ENCODE measurements at places on chromosomes 3 and 15. TPM values are rescaled to one million over a fixed set of nuclear protein-coding genes. Genes with fewer than 3 reads are reported as not detected.
A peak's percentile ranks its signal among the peaks of the same experiment; 100 is the strongest.

DNA sequence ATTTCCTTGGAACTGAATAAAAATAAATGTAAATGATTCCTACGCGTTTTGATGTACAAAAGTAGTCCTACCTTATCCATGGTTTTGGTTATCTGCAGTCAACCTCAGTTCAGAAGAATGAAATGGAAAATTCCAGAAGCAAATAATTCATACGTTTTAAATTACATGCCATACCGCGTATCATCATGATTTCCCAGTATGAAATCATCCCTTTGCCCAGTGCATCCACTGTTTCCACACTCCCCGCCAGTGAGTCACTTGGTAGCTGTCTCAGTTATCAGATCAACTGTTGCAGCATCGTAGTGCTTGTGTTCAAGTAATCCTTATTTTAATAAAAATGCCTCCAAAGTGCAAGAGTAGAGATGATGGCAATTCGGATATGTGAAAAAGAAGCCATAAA lies 9.1 kb upstream of the MFSD1 start:
- DNase-seq: peak; percentile 84

- DNase-seq: no peak
Observed at GRCh38 chr15:90743407-90743806, 26.3 kb downstream of the BLM start.

DNA sequence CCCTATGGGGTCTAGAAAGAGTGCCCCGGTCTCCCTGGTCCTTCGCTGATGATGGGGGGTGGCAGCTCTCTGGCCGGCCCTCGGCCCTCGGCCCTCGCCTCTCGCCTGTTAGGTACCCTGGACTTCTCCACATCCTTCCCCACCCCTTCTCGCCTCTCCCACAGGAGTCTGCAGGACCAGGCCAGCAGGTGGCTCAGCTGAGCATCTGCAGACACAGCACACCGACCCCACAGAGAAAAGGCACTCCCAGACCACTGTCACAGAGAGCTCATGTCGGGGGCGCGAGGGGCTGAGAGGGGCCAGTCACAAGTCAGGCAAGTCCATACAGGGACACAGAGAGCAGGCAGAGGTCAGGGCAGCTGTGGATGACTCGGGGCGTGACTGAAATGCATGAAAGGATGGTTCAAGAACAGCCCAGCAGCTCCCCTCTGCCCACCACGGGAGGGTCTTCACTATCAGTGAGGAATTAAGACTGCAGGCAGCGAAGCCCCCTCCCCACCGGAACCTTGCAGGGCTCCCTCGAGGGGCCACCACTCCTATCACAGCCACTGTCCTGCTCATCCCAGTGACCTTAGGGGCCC lies 181.7 kb upstream of the NSMCE3 start:
- DNase-seq: no peak

- DNase-seq: no peak
Observed at GRCh38 chr3:124201786-124202185, 209.9 kb upstream of the ROPN1 start.

Gene NPAP1
- not detected for total RNA-seq

DNA sequence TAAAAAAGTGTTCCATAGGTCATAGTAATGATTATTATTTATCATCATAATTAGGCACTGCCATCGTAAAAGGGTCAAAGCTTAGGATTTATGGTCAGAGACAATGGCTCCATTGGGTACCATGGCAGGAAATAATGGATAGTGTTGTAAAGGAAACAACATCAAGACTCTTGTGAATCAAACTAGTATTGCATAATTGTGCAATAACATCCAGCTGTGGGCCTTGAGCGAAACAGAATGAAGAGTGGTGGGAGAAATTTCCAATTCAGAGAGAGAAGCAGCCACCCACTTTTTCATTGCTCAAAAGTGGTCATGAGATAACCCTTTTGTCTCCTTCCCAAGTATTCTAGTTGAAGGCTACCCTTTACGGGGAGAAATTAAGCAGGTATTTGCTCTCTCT lies 61.7 kb downstream of the ALDH1A2 start:
- DNase-seq: no peak

GRCh38 chr15:56252386-56252785 lies 8.7 kb upstream of the RFX7 start:
- no peak for DNase-seq

DNA sequence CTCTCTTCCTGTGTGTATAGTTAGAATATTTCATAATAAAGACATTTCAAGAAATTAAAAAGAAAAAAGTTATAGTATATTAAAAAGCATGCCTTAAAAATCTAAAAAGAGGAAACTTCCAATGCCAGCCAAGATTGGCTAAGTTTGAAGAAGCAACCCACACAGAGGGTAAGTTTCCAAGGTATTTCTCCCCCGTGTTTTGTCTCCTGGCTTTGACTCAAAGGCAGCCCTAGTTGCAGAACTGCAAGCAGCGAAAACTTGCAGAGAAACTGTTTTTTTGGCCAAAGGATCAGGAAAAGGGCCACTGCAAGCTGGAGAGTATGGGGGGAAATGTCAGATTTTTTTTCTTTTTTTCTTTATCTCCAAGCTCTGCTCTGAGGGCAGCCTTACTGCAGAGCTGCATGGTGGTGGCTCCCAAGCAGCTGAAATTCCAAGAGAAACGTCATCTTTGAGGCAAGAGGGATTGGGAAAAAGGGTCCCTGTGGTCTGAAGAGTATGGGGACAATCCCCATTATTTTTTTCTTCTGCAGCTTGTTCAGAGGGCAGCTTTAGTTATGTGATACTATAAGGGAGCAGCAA lies 23.0 kb downstream of the HACL1 start:
- DNase-seq: no peak

GRCh38 chr3:57184526-57184925 lies 15.3 kb downstream of the HESX1 start:
- no peak for DNase-seq

Gene RCCD1
- total RNA-seq: 11.0 TPM

Gene FAM131A
- 0.62 TPM for total RNA-seq

Gene TRPM1
- total RNA-seq: 0.05 TPM

GRCh38 chr15:86876387-86876944 lies 796.8 kb downstream of the AGBL1 start:
- DNase-seq: no peak

DNA sequence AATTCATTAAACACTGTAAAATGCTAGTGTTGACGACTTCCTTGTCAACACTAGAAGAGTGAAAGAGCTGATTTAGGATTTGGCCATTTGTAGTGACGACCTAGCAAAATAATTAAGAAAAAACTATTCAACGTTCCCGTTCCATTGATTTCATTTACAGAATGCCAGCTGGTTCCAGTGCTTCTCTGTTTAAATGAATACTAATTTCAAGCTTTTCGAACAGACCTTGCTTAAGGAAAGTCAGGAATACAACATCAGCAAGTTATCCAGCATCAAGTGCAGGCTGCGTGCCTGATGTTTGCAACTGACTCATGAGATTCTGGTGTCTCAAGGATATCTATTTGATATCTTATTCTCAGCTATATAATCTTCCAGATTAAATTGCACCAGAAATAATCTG lies 98.4 kb upstream of the BHLHE40 start:
- no peak for DNase-seq

DNA sequence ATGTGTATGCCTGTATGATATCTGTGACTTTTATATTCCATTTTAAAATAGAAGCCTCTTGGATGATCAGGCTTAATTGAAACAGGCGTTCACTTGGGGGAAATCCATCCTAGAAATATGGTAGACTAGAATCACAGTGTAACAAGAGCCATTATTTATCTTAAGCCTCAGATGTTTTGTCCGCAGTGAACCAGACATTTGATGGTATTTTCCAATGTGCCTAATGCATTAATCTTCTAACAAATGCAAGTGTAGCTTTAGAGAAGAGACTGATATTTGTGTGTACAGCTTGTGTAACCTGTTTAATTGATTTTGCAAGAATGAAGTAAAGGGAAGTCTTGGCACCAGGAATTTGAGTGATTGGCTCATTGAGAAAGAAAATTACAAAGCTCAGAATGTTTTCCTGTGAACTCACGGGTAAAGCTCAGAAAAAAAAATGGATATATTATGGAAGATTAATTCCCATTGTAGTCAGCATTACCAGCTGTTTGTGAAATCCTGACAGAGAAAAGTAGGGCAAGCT lies 155.7 kb downstream of the SV2B start:
- no peak for DNase-seq

Gene MUC4
- not detected for total RNA-seq

Gene SIDT1
- total RNA-seq: 0.02 TPM

DNA sequence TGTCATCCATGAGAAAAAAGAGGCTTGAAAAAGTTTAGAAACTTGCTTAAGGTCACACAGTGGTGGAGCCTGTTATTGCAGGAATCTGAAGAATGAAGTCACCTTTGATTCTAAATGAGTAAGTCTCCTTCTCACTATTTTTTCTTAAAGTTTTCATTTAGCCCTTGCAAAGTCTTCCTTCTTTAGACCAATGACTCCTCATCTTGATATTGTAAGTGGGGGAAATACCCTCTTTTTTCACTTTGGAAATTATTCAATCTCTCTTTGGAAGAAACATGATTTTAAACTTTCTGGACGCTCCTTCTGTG lies 787 bp upstream of the SLMAP start:
- peak; percentile 35 for DNase-seq

GRCh38 chr15:82641129-82641798 lies 5.9 kb downstream of the CPEB1 start:
- DNase-seq: no peak

Gene CPB1
- not detected for total RNA-seq

GRCh38 chr3:23776352-23776891 lies 29.3 kb upstream of the UBE2E1 start:
- peak; percentile 50 for DNase-seq

DNA sequence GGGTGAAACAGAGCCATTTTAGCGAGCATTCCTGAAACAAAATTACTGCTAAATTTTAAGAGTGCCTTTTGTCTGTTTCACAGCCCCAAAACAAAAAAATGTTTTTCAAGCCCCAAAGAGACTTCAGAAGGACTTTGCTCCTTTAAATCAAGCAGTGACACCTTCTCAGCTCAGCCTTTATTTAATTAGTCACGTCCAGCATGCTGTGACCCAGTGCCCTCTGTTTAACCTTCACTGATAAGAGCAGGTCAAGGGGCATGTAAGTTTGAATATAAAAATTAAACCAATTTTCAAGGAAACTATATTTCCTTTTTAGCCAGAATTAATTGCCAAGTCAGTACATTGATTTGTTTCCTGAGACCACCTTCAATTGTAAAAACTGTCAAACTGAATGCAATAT lies 40.6 kb downstream of the ISL2 start:
- DNase-seq: no peak

- peak; percentile 48 for DNase-seq
Observed at GRCh38 chr3:15042936-15043335, 22.2 kb downstream of the MRPS25 start.

- no peak for DNase-seq
Observed at GRCh38 chr3:44584646-44585501, at the start of gene ZNF660. ZNF660 (plus strand) TSS chr3:44584964; CDS start chr3:44594194, 9,230 bp downstream.

Gene TMCO5A
- not detected for total RNA-seq

Gene GALNT15
- total RNA-seq: not detected

GRCh38 chr15:45719490-45719889 lies 84.7 kb downstream of the SQOR start:
- no peak for DNase-seq

Gene HES1
- total RNA-seq: 4.5 TPM

Gene CHAC1
- 4.7 TPM for total RNA-seq

- DNase-seq: no peak
Observed at GRCh38 chr3:149999421-149999820, 28.7 kb upstream of the PFN2 start.

GRCh38 chr15:78933823-78934654 lies 10.8 kb downstream of the CTSH start:
- no peak for DNase-seq

Gene MED12L
- 0.12 TPM for total RNA-seq

DNA sequence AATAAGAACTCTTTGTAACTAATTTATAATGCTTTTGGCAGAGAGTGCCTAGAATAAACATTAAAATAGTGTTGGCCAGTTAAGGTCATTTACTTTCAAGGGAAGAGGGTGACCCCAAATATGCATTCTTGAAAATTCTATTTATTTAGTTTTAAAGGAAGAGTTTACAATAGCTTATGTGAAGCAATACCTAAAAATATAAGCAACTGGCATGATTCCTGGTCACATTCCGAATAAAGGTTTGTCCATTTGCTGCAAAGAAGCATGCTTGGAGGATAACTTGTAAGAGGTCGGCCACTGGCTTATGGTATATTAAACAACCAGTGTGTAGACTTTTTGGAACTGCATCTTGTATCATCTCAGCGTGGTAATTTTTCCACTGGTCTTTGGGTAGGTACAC lies 10.2 kb downstream of the MITF start:
- DNase-seq: no peak

Gene GUCA1C
- not detected for total RNA-seq

GRCh38 chr15:45670091-45670490 lies 35.3 kb downstream of the SQOR start:
- DNase-seq: no peak

Gene SEMA5B
- total RNA-seq: not detected

DNA sequence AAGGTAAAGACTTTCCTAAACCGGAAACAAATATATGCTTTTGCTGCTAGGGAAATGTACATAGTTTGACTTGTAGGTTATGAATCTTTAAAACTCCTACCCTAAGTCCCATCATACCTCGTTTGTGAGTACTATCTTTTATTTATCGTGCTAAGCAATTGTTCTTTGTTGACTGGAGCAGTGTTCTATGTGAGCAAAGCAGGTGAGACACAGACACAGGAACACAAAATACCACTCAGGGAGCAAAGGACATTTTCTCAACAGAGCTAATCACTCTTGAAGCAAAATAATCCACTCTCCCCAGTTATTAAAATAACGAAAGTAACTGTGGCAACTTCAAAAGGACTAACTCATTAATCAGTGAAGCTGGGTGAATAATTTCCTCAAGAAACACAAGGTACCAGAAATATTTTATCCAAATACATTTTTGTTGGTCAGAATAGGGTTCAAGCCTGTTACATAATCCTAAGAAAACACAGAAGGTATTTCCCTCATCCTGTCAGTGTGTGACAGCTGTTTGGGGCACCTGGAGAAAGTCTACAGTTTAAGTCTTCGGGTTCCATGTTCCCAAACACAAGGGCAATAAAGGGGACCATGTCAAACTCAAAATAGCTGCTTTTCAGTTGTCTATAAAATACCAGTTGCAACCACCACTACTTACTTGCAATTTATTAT lies 407.7 kb downstream of the FOXP1 start:
- no peak for DNase-seq

Gene TUSC7
- total RNA-seq: not detected

GRCh38 chr15:64836023-64836536 lies 5.6 kb upstream of the PLEKHO2 start:
- DNase-seq: no peak

All from A172 (cell line).